ENCODE measurements at places on chromosomes 16 and 17.

- DNase-seq = no peak
These were observed 127.3 kb downstream of the NLK start for GRCh38 chr17:28169621-28170349.

GRCh38 chr17:17548044-17548443, 43.5 kb downstream of the PEMT start:
- DNase-seq = no peak

- no peak for DNase-seq
These were observed 4.1 kb downstream of the SP6 start for GRCh38 chr17:47846716-47847340.

- DNase-seq = no peak
These were observed 35.8 kb upstream of the ABCA9 start for GRCh38 chr17:69096541-69096940.

DNA sequence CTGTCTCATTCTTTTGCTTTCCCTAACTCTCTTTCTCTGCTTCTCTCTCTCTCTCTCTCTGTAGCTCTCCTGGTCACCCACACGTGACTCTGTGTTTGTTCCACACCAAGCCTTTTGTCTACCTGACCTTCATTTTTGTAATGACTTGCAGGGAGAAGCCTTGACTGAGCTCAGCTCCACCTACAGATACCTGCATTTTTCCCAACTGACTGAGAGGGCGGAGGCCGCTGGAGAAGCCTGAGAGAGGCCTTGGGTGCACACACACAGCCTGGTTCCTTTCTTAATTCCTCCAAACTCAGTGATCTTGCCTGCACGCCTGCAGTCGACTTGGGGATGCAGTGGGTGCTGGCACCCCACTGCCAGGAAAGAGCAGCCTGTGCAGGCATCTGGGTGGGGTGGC, 68.8 kb downstream of the LYRM1 start:
- DNase-seq = no peak

DNA sequence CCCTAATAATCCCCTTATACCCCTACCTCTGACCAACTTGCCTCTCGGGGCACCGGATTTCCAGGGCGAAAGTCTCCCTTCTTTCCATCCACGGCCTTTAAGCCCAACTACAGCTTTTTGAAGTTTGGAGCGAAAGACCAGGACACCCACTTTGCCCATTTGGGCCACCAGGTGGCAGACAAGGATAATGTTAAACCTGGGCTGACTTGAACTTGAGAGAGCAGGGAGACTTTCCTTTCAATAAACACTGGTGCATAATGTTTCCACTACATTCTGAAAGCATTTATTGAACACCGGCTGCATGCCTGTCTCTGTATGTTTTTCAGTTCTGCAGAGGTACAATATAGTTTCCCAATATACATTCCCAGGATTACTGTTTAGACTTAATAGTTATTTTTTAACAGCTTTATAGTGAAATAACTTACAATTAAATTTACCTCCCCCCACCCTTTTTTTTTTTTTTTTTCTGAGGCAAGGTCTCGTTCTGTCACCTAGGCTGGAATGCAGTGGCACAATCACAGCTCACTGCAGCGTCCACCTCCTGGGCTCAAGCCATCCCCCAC, 6.9 kb upstream of the CES3 start:
- DNase-seq = no peak

- DNase-seq = no peak
These were observed 95.1 kb upstream of the CNTNAP4 start for GRCh38 chr16:76182041-76182635.

GRCh38 chr17:37476431-37477120, 13.1 kb upstream of the DUSP14 start:
- no peak for DNase-seq

DNA sequence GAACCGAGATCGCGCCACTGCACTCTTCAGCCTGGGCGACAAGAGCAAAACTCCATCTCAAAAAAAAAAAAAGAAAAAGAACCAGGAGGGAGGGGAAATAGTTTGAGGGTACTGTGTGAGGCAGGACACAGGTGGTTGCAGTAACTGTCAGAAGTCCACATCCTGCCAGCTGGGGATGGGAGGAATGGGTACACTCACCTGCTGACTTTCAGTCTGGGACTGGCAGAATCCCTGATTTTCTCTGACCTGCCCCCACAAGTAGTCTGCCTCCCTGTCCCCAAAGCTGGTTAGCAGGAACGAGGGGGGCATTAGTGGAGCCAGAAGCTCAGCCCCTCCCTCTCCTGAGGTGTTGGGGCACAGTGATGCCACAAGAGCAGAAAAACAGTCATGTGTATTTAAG, 7.1 kb upstream of the ARL5C start:
- no peak for DNase-seq

- DNase-seq = no peak
These were observed 29.0 kb upstream of the CLEC18B start for GRCh38 chr16:74450236-74450635.

DNA sequence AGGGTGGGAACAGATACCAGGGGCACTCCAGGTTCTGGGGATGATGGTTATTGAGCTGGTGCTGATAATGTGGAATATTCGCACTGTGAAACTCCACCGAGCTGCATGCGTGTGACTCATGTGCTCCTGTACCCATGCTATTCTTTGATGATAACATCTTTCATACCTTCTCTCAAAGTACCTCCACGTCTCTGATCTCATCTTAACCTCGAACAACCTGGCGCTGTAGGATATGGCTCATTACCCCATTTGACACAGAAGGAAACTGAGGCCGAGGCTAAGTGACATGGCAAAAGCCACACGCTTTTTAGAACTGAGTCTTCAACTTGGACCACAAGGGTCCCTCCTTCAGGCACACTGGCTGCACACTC, 30.2 kb upstream of the MRPS23 start:
- DNase-seq = no peak

DNA sequence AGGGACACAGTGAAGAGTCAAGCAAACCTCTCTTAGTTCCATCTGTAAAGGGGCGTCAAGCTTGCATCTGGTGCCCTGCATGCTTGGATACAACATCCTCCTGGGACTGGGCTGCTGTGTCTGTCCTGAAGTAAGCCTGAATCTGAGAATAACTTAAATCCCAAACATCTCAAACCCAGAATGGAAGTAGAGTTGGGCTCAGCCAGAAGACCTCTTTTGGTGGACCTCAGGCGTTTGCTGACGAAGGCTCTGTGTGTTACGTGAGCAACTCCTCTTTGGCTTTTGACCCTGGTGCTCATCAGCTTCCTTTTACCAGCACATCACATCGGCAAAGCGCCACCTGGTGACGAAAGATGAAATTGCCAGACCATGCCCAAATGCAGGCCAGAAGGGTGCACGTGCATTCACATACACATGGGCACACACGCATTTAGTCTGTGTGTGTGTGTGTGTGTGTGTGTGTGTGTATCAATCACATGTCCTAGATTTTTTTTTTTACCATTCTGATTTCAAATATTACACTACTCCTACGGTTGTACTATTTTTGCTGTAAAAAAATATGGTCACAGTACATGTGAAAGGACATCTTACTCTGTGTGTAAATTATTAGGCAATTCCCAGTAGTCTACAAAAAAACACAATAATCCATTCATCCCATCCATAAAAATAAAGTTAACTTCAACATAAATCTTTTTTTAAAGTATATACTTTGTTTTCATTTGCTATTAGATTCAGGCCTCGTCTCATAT, 41.1 kb upstream of the FOXJ1 start:
- DNase-seq = peak; percentile 14

DNA sequence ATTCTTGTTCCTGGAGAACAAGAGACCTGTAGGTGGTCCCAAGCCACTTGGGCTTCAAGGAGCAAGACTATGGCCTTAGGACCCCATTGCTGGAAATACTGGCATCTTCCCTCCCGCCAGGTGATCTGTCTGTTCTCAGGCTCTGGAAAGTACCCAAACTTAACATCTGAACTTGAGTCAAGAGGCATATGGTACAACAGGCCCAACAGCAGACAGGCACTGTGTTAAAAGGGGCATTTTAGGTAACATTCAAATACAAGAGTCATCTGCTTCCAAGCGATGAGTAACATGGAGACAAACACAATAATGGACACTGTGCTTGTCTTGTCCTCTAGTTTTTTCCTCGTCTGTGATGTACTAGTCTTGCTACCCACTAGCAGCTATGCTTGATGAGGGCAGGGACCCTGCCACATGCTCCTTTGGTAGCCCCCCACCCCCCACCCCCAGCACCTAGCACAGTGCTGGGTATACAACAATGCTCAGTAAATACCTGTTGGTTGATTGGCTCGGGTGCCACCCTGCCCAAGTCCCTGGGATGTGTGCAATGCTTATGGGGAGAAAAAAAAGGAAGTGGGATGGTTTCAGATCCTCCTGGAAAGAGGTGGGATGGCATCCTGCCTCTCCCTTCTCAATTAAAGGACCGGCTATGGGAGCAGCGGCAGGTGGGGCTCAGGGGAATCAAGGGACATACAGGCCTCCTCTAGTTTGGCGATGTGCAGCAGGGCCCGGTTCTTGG, 19.4 kb downstream of the CSF3 start:
- no peak for DNase-seq

- no peak for DNase-seq
These were observed 66.8 kb downstream of the SRCIN1 start for GRCh38 chr17:38538906-38539305.

DNA sequence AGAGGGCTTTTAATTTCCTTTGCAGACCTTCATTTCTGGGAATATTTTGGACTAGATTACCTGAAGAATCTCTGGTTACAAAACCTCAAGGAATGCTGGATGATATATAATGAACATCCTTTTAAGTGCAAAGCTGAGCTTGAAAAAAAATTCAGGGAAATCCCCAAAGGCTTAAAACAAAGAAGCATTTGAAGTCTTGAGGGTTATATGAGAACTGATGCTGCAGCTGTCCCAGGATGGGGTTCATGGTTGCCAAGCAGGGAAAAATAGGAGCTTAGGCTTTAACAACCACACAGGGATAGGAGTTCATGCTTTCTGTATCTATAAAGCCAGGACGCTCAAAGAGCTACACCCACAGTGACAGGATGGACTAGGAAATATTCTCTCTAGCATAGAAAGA, 150.4 kb upstream of the IRX5 start:
- no peak for DNase-seq

GRCh38 chr16:58461056-58461455, 38.9 kb upstream of the NDRG4 start:
- no peak for DNase-seq

DNA sequence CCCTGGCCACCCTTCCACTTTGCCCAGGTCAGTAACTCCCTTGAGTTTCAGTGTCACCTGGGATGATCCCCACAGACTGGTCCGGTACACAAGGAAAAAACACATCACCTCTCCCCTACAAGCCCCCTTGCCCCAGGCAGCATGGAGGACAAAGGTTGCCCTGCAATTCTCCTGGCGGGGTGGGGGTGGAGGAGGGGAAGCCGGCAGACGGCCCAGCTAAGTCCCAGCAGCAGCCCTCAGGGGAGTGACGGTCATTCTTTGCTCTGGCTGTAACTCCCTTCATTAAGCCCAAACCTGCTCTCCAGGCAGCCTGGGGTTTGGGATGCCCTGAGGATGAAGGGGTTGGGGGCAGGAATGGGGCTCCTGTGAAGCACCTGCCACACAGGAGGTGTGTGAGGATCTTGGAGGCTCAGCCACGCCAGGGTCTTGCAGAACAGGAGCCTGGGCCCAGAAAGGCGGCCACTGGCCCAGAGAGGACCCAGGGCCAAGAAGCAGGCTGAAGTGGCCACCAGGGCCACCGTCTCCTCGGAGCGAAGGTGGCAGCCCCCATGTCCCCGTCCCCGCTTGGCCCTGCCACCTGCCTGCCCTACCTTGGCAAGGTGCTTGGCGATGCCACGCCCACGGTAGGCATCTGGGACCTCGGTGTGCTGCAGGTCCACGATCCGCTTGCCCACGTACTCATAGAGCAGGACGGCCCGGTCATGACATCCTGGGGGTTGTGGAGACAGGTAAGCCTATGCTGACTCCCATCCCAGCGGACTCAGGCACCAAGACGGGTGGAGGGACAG, 9.5 kb downstream of the NATD1 start:
- DNase-seq = no peak

GRCh38 chr17:27577121-27577761, 53.7 kb upstream of the LGALS9 start:
- no peak for DNase-seq

DNA sequence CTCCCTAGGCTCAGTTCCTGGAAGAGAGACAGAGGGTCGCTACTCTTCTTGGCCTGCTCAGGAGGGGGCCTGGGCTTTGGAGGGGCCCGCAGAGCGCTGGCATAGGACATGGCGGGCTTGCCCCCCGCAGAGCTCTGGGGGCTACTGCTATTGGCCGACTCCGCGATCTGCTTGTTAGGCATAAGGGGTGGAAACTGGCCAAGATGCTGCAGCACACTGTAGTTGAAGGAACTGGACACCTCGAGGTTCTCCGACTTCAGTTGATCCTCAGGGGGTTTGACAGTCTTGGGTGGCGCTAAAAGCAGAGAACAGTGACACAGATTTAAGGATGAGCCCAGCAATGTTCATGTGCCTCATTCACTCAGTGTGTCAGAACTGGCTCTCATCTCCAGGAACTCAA, 33.9 kb downstream of the CACNG1 start:
- DNase-seq = no peak

- no peak for DNase-seq
These were observed 100.9 kb upstream of the TNRC6C start for GRCh38 chr17:77857613-77858012.

GRCh38 chr17:79045001-79045729, 21.2 kb downstream of the C1QTNF1 start:
- no peak for DNase-seq

DNA sequence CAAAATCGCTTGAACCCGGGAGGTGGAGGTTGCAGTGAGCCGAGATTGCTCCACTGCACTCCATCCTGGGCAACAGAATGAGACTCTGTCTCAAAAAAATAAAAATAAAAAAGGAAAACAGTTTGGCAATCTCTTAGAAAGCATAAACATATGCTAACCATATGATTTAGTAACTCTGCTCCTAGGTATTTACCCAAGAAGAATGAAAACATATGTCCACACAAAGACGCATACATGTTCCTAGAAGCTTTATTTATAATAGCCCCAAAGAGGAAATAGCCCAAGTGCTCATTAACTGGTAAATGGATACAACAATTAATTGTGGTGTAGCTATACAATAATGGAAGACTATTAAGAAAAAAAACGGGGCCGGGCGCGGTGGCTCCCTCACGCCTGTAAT, 18.5 kb upstream of the CDH1 start:
- no peak for DNase-seq

DNA sequence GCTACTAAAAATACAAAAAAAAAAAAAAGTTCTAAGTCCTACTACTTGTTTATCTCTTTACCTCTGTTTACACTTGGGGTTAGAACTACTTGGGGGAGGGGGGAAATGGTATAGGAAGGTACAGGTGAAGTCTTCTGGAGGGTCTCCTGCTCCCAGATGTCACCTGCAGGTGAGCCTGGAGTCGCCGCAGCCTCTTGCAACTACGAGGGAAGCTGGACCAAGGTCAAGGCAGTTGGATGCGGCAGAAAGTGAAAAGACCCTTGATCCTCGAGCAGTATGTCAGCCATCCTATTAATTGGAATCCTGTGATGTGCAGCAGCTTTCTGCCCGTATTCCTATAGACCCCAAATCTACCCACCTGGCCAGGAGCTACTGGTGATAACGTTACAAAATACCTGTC, 33.0 kb downstream of the HAPSTR1 start:
- no peak for DNase-seq

DNA sequence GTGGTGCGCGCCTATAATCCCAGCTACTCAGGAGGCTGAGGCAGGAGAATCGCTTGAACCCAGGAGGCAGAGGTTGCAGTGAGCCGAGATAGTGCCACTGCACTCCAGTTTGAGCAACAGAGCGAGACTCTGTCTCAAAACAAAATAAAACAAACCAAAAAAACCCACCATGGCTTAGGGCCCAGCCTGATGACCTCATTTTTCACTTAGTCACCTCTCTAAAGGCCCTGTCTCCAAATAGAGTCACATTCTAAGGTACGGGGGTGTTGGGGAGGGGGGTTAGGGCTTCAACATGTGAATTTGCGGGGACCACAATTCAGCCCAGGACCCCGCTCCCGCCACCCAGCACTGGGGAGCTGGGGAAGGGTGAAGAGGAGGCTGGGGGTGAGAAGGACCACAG, 1.4 kb upstream of the STH start:
- DNase-seq = no peak
